Body of pancreas (tissue), 4 donors: ENCODE measurements at places on chromosomes 16 and 17. TPM values are rescaled to one million over a fixed set of nuclear protein-coding genes. Genes with fewer than 3 reads are reported as not detected.

- H3K4me1 ChIP-seq: peaks cover 2% of the 10 kb centered on the region
- H3K36me3 ChIP-seq: no peaks in the 10 kb centered on the region
- peaks cover 10% of the 10 kb centered on the region for H3K27me3 ChIP-seq
- DNase-seq: no peak
- H3K4me3 ChIP-seq: no peak overlapping the region
Observed at GRCh38 chr17:7711051-7711755, 6.2 kb downstream of the EFNB3 start.

DNA sequence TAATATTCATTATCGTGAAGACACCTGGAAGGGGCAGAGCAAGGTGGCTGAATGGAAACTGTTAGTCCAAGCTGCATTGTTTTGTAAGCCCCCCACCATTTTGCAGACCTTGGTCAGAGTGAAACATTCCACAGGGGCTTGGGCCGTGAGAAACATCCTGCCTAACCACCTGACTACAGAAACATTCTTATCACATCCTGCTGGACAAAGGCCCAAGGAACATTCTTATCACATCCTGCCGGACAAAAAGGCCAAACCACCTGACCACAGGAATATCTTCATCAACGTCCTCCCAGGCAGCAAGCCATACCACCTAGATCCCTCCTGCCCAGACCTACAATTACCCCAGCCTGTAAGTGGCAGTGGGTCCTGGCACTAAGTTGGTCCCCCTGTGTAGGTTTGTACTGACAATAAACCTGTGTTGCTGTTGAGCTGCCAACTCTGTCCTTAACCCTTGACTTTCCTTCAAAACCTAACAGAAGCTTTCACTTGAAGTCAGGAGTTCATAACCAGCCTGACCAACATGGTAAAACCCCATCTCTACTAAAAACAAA is 19.6 kb downstream of the ATF7IP2 start:
- no peaks in the 10 kb centered on the region for H3K27me3 ChIP-seq
- no peaks in the 10 kb centered on the region for H3K36me3 ChIP-seq
- H3K27ac ChIP-seq: no peak overlapping the region
- peaks cover 13% of the 10 kb centered on the region for H3K4me1 ChIP-seq
- H3K4me3 ChIP-seq: no peak overlapping the region

- peak; percentile 81 for DNase-seq
- no peak overlapping the region for H3K4me3 ChIP-seq
- H3K36me3 ChIP-seq: no peaks in the 10 kb centered on the region
- H3K27me3 ChIP-seq: no peaks in the 10 kb centered on the region
- peak overlapping the region; percentile 73 for H3K27ac ChIP-seq
- peaks cover 61% of the 10 kb centered on the region for H3K4me1 ChIP-seq
Observed at GRCh38 chr16:89505204-89506112, 2.7 kb upstream of the SPG7 start.

The TLCD2 gene
- 1.6 TPM for total RNA-seq

The NLK gene
- total RNA-seq: 30.1 TPM

The ODF4 gene
- not detected for total RNA-seq
